ENCODE measurements at places on chromosomes 1 and 21.

DNA sequence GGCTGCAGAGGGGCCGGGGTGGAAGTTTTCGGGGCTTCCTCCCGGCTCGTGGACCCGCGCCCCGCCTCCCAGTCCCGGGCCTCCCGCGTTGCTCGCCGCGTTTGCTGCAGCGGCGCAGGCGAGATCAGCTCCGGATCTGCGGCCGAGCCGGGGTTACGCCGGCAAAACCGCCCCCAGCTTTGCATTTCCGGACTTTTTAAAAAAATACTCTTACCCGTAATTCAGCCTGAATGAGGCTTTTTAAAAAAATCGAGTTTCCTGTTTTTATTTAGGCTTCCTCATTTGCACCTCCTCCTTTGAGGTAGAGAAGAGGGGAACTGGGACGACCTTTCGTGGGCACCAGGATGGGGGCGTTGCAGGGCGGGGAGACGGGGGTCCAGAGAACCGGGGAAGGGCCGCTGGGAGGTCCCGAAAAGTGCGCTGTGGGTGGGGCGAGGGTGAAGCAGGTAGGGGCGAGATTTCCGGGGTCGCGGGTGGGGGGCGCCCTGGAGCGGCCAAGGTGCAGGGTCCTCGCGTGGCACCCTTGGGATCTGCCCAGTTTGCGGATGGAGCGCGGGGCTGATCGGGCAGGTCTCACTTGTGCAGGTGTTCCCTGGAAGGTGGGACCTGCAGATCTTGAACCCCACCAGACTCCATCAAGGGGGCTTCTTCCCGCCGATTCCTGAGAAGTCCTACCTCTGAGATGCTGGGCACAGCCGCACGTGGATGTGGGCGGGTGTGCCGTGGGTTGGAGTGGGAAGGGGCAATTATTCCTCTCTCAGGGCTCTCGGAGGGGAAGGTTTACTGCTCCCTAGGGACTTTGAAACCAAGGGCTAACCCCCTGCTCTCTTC lies 1.1 kb downstream of the PIK3CD start:
- peak; percentile 51 for DNase-seq

- no peak for DNase-seq
Observed at GRCh38 chr1:20405893-20406604, 80.0 kb downstream of the CAMK2N1 start.

DNA sequence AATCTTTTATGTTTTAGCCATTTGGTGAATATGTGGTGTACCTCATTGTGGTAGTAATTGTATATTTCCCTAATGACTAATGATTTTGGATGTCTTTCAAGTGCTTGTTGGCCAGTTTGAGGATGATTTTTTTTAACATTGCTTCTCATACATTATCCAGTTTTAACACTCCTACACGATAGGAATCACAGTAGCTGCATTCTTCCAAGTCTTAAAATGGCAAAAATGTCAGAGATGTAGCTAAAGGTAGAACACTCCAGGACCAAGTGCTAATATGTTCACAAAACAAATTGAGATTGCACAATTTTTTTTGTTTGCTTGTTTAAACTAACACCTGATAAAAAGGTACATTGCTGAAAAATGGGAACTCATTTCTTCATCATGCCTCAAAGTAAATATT lies 11.7 kb downstream of the USP25 start:
- DNase-seq: no peak

GRCh38 chr1:195604287-195604686 lies 1004.0 kb downstream of the KCNT2 start:
- DNase-seq: no peak

DNA sequence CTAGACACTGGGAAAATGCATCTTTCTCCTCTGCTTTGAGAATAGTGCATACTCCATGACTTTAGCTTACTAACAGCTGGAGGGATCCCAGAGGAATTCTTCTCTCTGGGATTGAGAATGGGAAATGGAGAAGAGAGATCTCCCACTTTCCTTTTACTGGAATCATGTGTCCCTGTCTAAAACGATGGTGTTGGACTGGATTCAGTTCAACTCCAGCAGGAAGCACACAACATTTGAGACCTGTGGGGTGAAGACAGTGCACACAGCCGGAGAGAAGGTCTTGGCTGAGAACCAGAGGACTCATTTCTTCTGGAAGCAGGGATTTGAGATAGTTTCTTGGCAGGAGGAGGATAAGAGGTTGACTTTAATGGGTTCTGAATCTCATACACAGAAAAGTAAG lies 58.7 kb downstream of the TRABD2B start:
- no peak for DNase-seq

DNA sequence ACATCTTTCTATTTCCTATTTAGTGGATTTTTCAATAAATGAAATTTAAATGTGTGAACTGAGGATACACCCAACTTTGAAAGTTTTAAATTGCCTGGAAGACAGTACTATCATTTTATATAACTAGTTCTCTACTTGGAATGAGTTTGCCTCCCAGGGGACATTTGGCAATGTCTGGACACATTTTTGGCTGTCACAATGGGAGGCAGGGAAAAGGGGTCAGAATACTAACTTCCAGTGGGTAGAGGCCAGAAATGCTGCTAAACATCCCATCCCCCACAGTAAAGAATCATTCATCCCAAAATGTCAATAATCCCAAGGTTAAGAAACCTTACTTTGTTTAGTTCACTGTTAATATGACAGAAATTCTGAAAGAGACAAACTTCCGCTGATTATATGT lies 13.2 kb upstream of the NRAS start:
- DNase-seq: no peak
